H4 (cell line): ENCODE measurements at places on chromosomes 11 and 22. TPM values are rescaled to one million over a fixed set of nuclear protein-coding genes. Genes with fewer than 3 reads are reported as not detected.
A peak's percentile ranks its signal among the peaks of the same experiment; 100 is the strongest.

Gene GLYAT
- total RNA-seq, result not detected in 2 replicates

Gene FAM180B
- total RNA-seq, result not detected in 2 replicates

DNA sequence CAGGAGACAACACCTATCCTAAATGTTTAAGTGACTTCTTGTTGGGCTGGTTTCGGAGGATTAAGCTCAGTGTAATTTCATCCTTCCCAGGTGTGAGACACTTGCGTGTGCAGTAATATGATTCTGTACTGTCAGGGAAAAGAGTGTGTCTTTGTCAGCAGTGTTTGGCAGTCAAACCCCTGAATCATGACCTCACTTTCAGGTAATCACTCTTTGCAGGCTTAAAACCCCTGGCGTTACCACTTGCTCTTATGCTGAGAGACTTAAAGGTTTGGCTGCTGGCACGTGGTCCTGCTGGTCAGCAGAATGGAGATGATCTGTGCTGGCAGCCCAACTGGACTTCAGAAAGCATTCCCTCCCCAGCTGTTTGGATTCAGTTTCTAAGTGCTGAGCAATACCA lies 56.1 kb downstream of the APIP start:
- DNase-seq, result no peak

DNA sequence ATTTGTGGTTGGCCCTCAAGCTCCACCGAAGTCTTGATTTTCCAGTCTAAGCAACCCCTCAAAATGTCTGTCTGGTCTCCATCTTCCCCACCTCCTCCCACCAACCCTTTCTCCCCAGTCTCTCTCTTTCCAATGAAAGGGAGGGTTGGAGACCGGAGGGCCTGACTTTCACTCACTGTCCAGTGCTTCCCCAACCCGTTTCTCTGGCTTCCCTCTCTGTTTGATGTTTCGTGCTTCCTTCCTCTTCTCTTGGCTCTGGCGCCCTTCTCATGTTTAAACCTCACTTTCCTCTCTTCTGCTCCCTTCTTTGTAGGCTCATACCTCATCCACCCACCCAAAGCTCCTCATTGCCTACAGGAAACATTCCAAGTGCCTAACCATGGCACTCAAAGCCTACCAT lies 11.1 kb upstream of the VPS37C start:
- no peak for DNase-seq

DNA sequence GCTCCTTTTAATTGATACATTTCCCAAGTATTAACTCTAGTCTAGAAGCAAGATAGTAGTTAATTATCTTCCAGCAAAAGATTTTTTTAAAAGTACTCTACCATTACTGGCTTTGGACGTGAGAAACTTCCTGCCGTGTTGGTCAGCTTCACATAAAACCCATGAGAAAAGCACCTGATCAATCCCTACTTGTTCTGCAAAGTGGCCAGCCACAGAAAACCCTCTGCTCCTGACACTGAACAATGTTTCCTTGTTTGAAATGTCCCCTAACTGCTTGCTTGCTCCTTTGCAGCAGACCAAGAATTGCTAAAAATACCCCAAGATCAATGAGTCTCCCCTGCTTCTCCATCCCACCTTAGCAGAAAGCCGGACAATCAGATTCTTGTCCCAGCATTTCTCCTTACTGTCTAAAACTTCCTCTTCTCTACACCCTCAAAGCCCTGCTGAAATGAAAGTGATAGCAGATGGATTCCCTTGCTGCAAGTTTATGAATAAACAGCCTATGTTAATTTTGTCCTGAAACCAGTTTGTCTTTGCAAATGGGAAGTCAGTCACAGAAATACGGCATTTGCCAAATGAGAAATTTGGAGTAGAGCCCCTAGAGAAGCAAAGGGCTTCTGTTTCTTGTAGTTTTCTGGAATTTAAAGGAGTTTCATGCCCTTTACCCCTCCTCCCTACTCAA lies 207.1 kb upstream of the ARHGAP20 start:
- DNase-seq, result no peak

GRCh38 chr11:71370020-71370747 lies 78.0 kb downstream of the DHCR7 start:
- no peak for DNase-seq

DNA sequence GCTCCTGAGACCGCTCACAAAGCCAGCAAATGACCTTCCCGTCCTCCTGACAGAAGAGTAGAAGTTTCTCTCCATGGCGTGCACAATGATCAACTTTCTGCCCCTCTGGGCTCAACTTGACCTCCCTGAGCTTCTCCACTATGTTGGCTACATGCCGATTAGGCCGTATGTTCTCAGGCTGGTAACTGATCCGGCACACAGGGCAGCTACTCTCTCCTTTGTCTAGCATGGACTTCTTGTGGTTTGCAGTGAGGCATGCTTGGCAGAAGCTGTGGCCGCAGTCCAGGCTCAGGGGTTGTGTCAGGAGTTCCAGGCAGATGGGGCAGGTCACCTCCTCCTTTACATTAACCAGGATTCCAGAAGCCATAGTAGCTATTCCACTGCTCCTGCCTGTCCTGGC lies 5.1 kb downstream of the TRIM5 start:
- DNase-seq, result no peak

DNA sequence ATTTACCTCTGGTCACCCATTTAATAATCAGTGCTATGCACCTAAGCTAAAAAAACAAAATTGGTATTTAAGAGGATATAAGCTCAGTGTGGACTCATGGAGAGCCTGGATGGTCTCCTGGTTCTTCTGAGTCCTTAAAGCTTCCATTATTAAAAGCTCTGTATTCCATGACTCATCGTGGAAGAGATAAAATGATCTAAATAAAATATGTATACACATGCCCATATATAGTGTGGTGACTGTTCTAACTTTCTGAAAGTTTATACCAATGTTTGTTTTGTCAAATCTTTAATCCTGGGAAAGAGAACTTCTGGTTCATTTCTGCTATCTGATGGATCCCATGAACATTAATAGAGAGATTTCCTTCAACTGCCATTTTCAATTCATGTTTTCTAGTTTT lies 375.9 kb downstream of the GUCY1A2 start:
- peak; percentile 17 for DNase-seq

DNA sequence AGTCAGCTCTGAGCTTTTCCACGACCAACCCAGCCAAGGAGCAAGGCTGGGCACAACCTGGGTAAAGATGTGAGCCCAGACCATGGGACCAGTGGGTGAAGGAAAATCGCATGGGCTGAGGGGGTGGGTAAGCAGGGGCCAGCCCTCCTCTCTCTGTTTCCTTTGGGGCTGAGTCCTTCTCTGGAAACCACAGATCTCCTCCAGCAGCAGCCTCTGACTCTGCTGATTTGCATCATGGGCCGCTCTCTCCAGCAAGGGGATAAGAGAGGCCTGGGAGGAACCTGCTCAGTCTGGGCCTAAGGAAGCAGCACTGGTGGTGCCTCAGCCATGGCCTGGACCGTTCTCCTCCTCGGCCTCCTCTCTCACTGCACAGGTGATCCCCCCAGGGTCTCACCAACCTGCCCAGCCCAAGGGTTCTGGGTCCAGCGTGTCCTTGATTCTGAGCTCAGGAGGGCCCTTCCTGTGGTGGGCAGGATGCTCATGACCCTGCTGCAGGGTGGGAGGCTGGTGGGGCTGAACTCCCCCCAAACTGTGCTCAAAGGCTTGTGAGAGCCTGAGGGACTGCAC lies 67.8 kb downstream of the GGTLC2 start:
- no peak for DNase-seq
